ENCODE measurements at places on chromosomes 5 and 9.

- DNase-seq = no peak
Measured at GRCh38 chr5:111535879-111536549, 23.7 kb upstream of the STARD4 start.

DNA sequence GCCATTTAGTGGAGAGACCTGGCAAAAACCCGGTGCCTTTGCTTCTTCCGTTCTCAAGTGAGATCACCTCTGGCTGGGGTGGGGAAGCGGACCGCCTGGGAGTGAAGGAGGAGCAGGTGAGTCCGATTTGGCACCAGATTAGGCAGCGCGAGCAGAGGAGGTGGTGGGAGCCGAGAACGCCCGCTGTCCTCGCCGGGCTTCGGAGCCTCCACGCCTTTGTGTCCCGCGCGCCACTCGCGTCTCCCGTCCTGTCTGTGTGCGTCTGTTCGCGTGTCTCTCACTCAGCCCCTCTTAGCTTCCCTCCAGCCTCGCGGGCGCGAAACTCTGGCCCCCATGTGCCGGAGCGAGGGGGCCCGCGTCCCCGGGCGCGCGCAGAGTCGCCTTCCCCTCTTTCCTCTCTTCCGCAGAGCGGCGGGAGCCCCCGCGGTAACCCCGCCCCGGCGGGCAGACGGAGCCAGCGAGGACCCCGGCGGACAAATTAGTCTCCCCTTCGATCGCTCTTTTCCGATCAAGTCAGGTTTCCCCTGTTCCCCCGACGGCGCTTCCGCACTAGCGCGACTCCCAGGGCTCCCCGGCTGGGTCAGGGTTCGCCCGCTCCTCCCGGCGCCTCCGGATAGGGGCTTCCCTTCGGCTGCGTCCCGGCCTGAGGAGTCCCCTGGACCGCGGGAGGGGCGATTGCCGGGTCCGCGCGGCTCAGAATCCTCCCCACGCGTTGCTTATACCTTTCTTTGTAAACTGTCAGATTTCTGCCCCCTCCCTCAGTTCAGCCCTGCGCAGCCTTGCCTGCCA is 7.1 kb downstream of the POU4F3 start:
- no peak for DNase-seq

GRCh38 chr5:108167174-108167573 is 214.7 kb downstream of the FBXL17 start:
- DNase-seq = no peak

DNA sequence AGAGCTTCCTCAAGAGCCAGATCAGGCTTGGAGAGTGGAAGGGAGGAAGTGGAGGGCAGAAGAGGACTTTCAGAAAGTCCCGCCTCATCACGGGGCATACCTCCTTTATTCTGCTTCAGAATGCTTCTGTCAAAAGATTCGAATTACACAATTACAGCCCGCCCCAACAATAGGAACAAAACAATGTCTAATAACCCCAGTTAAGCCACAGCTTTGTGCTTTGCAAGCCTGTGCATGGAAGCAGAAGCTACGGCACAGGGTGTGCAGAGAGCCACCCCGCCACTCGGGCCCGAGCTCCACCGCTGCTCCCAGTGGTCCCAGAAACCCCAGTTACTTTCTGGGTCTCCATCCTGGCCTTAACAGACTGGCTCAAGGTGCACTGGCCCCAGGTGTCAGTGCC is 23.5 kb downstream of the HNRNPH1 start:
- no peak for DNase-seq

- no peak for DNase-seq
Measured at GRCh38 chr5:168784454-168784853, 205.3 kb upstream of the PANK3 start.

GRCh38 chr5:107403228-107403953 is 267.3 kb downstream of the EFNA5 start:
- no peak for DNase-seq

- DNase-seq = no peak
Measured at GRCh38 chr5:168590666-168591065, 11.5 kb upstream of the PANK3 start.

DNA sequence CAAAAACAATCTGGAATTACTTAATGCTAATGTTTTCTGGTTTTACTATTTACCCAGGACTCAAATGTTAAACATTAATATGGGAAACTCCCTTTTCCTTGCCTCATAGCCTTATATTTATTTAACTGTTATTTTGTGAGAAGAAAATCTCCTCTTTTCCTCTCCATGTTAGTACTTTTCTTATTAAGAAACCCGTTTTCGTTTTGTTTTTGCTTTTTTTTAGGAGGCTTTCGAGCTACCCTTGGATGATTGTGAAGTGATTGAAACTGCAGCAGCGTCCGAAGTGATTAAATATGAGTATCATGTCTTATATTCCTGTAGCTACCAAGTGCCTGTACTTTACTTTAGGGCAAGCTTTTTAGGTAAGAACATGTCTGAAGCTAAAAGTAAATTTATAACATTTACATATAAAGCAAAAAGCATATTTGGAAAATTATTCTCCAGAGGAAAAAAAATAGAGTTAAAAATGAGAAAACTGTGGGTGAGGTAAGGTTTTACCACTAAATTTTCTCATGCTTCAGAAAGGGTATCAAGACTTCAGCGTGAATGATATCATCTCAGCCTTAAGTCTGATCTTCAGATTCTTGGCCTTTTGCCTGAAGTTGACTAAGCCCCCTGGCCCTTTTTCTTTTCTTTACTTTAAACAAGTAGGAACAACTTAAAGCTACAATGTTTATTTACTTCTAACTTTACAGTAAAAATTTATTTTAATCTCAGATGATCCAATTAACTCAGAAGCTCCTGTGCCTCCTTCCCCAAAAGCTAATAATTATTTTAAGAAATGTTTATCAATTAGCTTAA is 113.8 kb downstream of the RPS23 start:
- no peak for DNase-seq

DNA sequence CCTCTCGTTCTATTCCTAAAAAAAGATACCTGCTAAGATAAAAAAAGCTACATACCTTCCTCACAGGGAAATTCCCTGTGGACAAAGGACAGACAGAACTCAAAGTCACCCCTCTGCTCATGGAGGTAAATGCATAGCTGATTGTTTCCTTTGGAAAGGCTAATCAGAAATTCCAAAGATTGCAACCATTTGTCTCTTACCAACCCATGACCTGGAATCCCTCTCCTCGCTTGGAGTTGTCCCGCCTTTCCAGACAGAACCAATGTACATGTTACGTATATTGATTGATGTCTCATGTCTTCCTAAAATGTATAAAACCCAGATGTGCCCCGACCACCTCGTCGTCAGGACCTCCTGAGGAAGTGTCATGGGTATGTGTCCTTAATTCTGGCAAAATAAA is 49.2 kb upstream of the LIFR start:
- DNase-seq = no peak

GRCh38 chr5:90055831-90056328 is 353.7 kb downstream of the CETN3 start:
- DNase-seq = no peak

DNA sequence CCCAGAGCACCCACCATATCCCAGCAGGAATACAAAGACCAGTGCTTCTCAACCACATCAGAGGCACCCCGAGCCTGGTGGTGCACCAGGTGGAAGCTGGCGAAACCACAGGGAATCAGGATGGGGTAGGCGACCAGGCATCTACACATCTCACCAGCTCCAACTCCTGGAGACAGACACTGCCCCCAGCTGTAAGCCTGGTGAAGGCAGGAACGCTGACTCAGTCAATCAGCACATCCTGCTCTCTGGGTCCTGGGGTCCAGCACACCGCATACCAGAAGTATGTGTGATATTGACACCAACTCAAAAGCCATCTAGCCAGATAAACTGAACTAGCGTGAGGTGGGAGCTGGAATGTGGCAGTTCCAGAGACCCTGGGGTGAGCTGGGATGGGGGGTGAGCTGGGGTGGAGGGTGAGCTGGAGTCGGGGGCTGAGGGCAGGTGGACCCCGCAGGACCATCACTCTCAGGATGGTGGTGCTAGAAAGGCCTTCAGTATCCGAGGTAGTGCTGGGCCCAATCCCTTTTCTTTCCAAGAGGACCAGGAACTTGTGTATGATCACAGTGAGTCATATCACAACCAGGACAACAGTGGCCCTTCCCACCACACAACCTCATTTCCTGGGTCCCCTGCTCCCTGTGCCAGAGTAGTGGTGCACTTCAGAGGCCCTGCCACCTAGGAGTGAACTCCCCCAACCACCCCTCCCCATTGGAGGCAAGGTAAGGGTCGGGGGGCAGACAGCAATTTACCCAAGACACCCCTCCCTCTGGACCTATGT is 2.5 kb downstream of the DBN1 start:
- no peak for DNase-seq

GRCh38 chr5:149235841-149236240 is 35.8 kb upstream of the AFAP1L1 start:
- DNase-seq = no peak

DNA sequence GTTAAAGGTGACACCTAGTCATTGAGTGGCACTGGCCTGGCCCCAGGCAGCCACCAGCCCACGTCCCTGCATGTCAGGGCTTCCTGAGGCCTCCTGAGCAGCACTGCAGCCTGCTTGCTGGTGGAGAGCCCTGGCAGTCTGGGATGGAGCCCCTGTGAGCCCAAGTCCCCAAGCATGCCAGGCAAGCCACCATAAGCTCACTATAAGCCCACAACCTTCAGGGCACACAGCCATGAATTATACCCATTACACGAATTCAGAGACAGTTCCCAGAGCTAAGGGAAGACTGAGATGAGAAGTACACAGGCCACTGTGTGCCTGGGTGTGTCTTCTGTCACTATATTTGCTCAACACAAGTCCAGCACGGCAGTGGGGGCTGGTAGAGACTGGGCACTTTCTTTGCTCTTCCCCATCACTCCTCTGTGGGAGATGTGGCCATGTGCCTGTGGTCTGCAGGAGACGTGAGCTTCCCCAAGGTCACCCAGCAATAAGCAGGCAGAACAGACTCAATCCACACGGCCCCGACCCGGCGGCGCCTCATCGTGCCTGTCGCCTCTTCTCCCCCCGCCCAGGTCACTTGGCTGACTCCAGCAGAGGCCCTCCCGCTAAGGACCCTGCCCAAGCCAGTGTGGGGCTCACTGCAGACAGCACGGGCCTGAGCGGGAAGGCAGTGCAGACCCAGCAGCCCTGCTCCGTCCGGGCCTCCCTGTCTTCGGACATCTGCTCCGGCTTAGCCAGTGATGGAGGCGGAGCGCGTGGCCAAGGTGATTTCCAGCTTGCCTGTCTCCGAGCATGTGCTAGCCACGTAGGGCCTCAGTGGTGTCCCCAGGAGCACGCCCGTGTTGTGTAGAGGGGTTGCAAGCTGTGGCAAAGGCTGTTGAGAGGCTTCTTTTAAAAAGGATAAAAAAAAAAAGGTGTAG is 114.8 kb downstream of the WNK2 start:
- DNase-seq = no peak

GRCh38 chr5:116980581-116980980 is 406.0 kb upstream of the SEMA6A start:
- no peak for DNase-seq

DNA sequence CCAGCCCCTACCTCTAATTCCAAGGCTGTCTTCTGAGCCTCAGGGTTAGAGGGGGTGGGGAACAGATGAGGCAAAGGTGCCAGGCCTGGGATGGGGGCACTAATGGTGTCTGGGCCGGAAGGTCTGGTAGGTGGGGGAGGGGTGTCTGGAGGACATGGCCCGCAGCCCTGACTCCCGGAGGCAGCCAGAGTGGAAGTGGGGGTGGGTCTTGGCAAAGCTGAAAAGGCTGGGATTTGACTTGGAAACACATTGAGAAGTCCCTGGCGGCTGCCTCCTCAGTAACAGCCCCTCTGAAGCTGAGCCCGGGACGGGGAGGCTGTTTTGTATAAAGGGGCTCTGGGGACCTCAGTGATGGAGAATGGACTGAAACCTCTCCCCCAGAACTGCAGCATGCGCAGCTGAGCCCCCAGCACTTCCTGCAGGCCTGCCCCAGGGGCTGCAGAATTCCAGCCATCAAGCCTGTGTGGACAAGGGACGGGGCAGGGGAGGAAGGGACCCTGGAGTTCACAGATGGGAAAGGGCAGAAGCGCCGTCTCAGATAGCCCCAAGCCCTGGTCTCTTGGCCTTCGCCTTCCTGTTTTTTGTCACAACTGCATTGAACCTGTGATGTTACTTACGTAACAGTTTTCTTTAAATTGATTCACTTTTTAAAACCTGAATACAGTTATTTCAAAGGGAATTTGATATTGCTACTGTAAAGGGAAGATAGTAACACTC is 49.3 kb upstream of the SYNPO start:
- DNase-seq = no peak

GRCh38 chr9:100170085-100170484 is 71.0 kb downstream of the INVS start:
- DNase-seq = no peak

DNA sequence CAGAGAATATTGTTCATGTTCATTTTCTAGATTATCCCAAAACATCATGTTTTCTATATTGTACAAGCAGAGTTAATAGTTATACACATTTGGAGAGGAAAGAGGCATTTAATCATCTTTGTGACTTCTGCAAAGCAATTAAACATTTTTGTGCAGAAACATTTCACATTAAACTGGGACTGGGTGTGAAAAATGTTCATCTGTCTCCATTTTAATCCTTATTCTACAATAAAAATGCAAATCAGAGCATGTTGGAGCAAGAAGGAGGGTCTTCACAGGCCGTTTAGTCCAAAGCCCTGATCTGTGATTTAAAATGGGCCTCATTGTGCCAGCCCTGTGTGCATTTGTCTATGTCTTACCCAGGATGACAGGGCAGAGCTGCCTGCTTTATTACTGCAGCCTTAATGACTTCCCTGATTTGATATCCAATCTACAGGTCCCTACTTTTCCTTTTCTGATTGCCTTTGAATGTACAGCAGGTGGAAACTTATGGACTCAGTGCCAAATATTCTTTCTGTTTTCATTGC is 183.5 kb downstream of the CAVIN4 start:
- DNase-seq = no peak

DNA sequence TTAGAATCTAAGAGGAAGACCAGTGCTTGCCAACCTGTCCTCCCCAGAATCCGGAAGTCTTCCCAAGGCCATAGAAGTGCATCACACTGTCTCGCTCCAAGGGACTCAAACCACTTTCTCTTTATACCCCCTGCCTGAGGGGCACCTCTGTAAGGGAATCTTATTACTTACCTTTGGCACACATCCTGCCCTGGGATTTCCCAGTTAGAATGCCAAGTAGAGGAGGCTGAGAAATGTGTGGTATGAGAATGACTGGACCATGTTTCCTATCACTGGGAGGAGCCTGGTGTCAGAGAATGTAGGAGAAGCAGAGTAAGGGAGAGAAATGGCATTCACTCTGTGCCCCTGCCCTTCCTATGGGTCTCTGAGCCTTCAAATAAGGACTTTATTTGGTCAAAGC is 85.8 kb downstream of the AOPEP start:
- DNase-seq = no peak

DNA sequence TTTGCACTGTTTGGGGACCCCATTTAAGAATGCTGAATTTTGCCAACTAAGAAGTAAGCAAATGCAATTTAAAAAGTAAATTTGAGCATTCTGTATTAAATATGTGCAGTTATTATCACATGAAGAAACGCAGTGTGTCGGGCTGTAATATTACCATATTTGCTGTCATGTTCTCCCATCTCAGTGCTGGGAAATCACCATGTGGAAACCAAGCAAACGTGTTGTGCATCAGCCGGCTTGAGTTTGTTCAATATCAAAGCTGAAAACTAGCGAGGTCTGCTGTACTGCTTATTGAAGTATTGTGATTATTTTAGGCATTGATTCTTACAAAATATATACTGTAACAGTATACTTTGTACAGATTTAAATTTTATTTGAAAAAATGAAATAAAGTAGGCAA is 2.6 kb downstream of the IGIP start:
- DNase-seq = no peak
